ENCODE measurements at places on chromosomes 3 and 15.
A peak's percentile ranks its signal among the peaks of the same experiment; 100 is the strongest.

DNA sequence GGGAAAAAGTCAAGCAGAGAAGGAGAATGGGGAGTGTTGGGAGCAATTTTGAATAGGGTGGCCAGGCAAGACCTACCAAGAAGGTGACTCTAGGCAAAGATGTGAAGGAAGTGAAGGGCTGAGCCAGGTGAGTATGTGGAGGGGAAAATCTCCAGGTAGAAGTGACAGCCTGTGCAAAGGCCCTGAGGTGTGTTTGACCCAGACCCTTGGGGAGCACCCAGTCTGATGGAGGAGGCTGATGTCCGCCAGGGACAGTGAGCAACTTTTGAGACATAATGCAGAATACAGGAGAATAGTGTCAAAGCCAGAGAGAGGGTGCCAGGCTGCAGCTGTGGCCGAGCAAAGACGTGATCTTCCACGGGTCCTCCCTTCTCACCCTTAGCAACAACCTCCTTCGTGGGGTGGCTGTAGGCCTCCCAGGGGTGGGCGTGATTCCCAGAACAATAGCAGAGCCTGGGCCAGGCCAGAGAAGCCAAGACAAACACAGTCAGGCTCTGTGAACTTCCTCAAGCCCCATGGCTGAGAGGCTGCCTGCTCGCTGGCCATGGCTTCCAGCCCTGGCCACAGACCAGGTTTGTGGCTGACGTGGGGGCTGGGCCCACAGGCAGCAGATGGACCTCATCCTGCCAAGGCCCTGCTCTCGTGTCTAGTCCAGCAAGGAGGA lies 58.1 kb downstream of the SLC6A6 start:
- peak; percentile 59 for DNase-seq

- no peak for DNase-seq
Observed at GRCh38 chr3:100953103-100953502, 40.1 kb downstream of the ABI3BP start.

- DNase-seq, result peak; percentile 75
Observed at GRCh38 chr15:48433226-48433886, 102.1 kb downstream of the DUT start.

GRCh38 chr15:89221543-89221942 lies at the start of gene RLBP1:
Gene RLBP1, minus strand, starts transcription at chr15:89221579. Its CDS starts 2,604 bp downstream, at chr15:89218975.
- no peak for DNase-seq

- no peak for DNase-seq
Observed at GRCh38 chr3:31922962-31923361, 58.1 kb downstream of the OSBPL10 start.

DNA sequence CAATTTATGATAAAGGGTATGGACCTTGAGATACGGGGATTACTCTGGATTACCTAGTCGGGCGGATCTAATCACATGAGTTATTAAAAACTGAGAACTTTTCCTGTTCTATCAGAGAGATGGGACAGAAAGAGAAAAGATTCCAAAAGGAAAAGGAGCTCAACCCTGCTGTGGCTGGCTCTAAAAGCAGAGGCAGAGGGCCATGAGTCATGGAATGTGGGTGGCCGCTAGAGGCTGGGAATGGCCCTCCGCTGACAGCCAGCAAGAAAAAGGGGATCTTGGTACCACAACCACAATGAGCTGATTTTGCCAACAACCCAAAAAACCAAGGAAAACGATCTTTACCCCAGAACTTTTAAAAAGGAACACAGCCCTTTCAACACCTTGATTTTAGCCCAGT lies 210.0 kb downstream of the MAGI1 start:
- DNase-seq, result no peak

DNA sequence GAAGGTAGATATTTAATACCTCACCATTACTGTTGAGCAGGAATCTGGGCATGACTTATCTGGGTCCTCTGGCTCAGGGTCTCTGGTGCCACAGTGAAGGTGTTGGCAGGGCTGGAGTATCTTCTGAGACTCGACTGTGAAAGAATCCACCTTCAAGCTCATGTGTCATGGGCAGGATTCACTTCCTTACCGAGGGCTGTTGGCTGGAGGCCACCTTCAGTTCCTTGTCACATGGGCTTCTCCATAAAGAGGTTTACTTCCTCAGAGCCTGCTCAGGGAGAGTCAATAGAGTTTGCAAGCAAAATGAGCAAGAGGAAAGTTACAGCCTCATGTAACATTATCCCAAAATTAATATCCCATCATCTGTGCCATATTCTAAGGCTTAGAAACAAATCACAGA lies 459.5 kb downstream of the NR2F2 start:
- DNase-seq, result no peak

DNA sequence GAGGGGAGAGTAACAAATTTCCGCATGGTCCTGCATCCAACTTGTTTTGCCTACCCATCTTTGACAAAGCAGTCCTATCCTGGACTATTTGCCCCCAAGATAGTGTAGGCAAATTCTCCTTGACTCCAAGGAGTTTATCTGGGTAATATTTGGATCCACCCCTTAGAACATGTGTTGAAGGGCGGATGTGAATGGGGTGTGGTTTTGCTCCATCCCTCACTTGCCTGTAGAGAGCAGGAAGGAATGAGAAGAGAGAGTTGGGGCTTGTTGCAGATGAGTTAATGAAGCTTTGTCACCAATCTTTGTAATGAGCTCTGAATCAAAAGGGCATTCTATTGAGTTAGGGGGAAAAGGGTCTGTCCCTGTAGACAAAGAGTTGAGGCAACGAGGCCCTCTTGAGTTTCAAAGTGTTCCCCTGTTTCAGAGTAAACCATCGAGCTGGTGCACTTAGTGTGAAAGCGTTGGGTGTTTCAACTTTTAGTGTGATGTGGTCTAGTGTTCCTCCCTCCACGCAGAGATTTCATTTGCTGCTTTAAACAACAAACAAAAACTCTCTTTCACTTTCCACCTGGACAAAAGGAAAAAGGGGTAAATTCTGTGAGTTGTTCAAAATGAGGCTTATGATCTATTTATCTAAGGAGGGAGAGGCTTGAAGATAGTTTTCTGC lies 42.2 kb upstream of the PPARG start:
- DNase-seq, result no peak

DNA sequence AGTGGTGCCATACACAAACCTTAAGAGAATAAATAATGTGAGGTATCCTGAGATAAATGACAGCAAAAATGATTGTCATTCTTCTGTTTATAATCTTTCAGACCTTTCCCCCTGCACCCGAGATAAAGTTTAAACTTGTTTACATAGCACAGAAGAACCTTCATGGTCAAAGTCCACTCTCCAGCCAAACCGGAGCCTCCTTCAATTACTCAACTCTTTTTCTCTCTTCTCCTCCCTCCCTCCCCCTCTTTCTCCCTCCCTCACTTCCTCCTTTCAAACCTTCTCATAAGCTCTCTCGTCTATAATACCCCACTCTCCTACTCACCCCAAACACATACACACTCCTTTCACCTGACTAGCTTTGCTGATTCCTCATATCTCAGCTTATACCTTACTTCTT lies 198.9 kb downstream of the EFHB start:
- DNase-seq, result no peak

- DNase-seq, result no peak
Observed at GRCh38 chr3:53067567-53067966, 21.7 kb upstream of the SFMBT1 start.

DNA sequence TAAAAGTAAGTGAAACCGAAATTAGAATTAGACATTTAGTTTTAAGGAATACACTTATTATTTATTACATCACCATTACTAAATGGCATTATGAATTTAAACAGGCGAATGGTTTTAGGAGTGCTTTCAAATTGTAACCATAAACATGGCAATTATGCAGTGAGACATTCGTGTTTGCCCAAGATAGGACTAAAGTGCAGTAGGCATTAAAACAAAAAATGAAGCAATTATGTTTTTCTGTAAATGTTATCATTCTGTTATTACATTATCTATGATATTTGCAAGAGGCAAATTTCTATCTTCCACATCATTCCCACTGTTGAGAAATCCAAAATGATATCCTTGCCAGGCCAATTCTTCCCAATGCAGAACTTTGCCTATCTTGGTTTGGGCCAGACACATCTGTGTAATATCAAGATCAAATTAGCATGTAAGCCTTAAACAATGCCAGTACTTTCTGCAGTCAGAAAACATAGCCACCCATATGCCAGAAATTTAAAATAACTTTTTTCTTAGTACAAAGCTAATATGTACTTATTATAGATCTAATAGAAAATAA lies 156.9 kb downstream of the ATP8B4 start:
- no peak for DNase-seq

- DNase-seq, result peak; percentile 35
Observed at GRCh38 chr3:177528306-177529070, 331.2 kb upstream of the TBL1XR1 start.

GRCh38 chr15:78052001-78052401 lies 25.5 kb downstream of the TBC1D2B start:
- DNase-seq, result peak; percentile 43

GRCh38 chr3:185656321-185656840 lies 70.3 kb downstream of the SENP2 start:
- peak; percentile 95 for DNase-seq

GRCh38 chr3:67329358-67329757 lies 325.1 kb downstream of the SUCLG2 start:
- no peak for DNase-seq

- DNase-seq, result no peak
Observed at GRCh38 chr15:96896766-96897165, 566.3 kb downstream of the NR2F2 start.

DNA sequence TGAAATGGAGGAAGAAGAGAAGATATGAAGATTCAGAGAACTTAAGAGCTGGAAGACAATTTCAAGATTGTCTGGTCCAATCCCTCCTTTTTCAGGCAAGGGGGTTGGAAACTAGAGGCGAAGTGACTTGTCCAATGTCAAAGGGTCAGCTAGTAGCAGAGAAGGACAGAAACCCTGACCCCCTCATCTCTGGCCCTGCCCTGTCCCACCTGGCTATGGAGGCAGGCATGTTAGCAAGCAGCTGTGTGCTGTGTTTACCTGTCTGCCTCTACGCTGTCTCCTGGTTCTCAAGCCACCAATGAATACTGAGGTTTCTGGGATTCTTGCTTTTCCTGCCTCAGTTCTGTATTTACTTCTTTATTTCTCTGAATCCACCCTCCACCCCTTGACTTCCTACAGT lies 342 bp downstream of the TGM5 start:
- DNase-seq, result no peak
